Right renal cortex interstitium (tissue), 3 donors: ENCODE measurements at places on chromosomes 4 and X. TPM values are rescaled to one million over a fixed set of nuclear protein-coding genes. Genes with fewer than 3 reads are reported as not detected.

The PAGE2 gene
- polyA plus RNA-seq: not detected

The HMGN5 gene
- 57.8 TPM for polyA plus RNA-seq

The PCSK1N gene
- polyA plus RNA-seq: 6.8 TPM

The SPANXB1 gene
- polyA plus RNA-seq: not detected

The GRXCR1 gene
- polyA plus RNA-seq: not detected

The HHIP gene
- polyA plus RNA-seq: 1.9 TPM

The PDLIM3 gene
- 2.2 TPM for polyA plus RNA-seq

The SLC34A2 gene
- 30.7 TPM for polyA plus RNA-seq

The UGT2B17 gene
- polyA plus RNA-seq: not detected

The C4orf54 gene
- polyA plus RNA-seq: 1.3 TPM

The TMEM154 gene
- 0.72 TPM for polyA plus RNA-seq

The IL1RAPL1 gene
- polyA plus RNA-seq: 3.6 TPM

The PSAPL1 gene
- polyA plus RNA-seq: not detected

The ZNF630 gene
- 3.7 TPM for polyA plus RNA-seq

The SRPX2 gene
- 9.9 TPM for polyA plus RNA-seq

DNA sequence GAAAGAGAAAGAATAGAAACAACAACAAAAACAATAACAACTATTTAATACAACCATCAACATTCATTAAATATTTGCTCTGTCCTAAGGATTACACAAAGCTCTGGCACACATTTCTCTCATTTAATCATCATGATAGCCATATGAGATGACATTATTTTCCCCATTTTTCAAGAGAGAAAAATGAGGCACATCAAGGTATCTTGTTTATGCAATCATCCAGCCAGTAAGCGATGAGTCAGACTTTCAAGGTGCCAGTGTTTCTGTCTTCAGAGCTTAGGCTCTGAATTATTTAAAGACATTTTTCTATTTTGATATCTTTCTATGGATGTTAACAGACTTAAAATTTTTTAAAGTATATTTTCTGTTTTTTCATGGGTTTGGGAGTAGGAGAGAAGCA lies 541.8 kb upstream of the SMIM31 start:
- no peak for DNase-seq

- DNase-seq: no peak
Observed at GRCh38 chr4:84495118-84495793, 3.8 kb downstream of the NKX6-1 start.

- no peak for DNase-seq
Observed at GRCh38 chr4:156764145-156764544, 207.5 kb downstream of the PDGFC start.

DNA sequence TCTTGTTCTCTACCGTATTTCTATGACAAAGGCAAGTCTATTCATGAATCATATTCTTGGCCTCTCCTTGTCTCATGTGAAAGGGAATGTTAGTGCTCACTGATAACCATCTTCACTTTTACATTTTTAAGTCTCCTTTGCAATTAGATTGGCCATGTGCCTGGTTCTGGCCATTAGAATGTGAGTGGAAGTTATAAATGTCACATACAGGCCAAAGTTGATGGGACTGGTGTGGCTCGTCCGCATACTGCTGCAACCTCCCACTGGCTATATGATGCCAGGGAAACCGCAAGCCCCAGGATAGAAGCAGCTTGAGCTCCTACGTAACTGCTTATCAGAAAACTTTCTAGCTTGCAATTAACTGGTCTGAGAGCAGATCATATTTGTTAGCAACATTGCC lies 86.1 kb downstream of the MAGEC1 start:
- DNase-seq: no peak

- no peak for DNase-seq
Observed at GRCh38 chr4:128427832-128428366, 140.3 kb upstream of the PGRMC2 start.

GRCh38 chrX:147978931-147979330 lies 2.2 kb upstream of the FMR1NB start:
- DNase-seq: no peak

DNA sequence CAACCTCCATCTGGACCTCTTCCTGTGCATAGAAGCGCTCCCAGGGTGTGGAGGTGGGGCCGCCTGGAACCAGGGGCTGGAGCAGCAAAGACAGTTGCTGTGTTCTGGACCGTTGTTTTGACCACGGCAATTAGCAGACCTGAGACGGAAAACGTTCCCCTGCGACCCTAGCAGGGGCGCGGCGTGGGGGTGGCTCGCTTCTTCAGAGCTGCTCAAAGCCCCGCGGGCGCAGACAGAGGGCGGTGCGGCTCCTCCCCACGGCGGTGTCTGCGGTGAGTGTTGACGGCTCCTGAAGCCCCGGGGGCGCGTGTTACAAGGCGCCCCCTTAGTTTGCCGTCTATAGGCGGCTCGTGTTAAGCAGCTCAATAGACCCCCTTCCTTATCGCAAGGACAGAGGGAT lies 79.2 kb downstream of the TRIML1 start:
- no peak for DNase-seq

DNA sequence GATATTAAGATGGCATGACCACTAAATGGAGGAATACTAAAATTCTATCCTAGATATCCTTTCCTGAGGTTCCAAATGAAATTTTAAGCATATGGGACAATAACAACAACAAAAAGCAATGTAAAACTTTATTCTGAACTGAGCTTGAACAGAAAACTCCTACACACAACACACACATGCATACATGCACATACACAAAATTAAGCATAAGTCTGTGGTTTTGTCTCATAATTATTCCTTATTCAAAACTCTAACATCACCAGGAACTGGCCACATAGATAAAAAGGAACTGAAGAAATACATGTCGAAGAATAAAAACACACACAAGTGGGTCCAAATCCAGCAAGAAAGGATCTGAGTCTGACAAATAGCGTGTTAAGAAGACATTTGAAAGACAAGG lies 168.0 kb downstream of the COX18 start:
- no peak for DNase-seq

DNA sequence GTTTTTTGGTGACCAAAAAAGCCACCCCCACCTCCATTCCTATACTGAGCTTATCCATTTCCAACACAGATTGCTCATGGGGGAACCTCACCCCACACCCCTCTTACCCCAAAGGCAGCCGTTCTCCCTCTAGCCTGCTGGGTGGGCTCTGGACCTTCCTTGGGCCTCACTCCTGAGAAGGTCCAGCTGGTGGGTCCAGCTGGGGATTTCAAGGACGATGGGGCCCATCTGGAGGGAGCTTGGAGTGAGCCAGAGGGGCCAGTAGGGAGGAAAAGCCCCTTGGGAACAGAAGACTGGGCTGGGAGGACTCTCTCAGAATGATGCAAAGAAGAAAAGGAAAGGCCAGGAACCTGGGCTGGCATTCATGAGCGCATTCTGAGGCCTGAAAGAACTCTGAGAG lies 42.0 kb upstream of the PJA1 start:
- no peak for DNase-seq

GRCh38 chr4:66052426-66052825 lies 382.1 kb upstream of the EPHA5 start:
- DNase-seq: no peak

DNA sequence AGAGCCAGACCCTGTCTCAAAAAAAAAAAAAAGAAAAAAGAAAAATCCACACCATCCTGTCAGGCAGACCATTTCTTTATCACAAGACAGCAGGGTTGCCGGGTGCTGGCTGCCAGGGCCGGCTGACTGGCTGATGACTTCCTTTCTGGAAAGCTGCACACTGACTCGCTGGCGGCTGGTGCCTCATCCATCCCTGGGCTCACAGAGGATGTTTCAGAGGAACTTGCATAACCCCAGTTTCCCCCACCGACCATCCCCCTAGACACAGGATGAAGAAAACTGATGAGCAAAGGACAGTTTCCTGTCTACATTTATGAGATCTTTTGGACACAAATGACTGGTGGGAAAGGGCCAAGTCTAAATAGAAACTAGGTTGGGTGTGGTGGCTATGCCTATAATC lies 14.1 kb downstream of the HPSE start:
- DNase-seq: no peak

GRCh38 chr4:8267077-8267476 lies 2.5 kb upstream of the HTRA3 start:
- no peak for DNase-seq

GRCh38 chr4:186886759-186887158 lies 163.1 kb upstream of the FAT1 start:
- DNase-seq: no peak

- no peak for DNase-seq
Observed at GRCh38 chr4:81343536-81343935, 128.2 kb downstream of the RASGEF1B start.

DNA sequence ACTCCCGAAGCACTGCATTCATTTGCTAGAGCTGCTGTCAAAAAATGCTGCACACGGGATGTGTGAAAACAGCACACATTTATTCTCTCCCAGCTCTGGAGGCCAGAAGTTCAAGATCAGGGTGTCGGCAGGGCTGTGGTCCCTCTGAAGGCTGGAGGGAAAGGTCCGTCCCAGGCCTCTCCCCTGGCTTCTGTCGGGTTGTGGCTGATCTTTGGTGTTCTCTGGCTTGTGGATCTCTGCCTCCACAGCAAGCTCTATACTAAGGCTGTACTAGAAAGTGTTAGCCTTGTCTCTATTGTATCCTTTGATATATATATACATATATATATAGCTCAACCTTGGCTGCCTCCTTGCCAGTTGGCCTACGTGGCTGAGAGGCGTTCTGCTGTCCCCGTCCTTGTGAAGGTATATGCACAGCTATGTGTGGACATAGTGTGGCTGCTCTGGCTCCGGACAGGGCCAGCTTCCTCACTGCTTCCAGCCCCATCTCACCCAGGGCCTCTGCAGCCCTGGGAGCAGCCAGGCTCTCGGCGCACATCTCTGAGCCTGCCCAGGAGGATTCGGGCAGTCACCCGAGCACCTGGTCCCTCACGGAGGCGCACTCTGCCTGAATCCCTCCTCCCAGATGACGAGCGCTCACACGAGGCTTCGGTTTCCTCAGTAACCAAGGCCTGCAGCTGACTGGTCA lies 15.0 kb upstream of the DUSP9 start:
- DNase-seq: no peak

DNA sequence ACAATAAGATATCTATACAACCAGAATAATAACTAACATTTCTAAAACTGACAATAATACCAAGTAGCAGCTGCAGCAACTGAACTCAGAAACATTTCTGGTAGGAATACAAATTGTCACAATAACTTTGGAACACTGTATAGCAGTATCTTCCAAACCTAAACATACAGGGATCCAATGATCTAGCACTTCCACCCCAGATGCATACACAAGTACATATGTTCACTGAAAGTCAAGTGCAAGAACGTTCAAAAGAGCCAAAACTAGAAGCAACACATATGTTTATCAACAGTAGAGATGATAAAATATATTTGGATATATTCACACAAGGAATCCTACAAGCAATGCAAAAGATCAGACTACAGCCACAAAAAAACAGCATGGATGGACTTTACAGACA lies 46.2 kb downstream of the MAPK10 start:
- DNase-seq: no peak

DNA sequence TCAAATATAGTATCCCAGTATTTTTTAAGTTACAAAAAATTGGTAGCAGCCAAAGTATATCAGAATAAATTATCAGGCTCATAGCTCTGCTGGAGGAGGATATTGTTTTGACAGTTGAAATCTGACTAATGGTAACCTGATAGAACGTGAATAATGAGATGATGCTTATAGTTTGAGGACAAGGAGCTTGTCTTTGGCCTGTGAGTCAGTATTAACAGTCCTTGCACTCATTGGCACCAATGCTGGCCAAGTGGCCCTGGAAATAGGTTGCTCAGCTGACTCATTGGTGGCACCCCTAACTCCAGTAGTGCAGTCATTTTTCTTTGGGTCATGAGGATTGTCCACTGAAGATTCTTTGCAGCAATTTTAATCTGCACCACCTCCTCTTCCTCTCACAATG lies 203.3 kb upstream of the JADE1 start:
- no peak for DNase-seq

DNA sequence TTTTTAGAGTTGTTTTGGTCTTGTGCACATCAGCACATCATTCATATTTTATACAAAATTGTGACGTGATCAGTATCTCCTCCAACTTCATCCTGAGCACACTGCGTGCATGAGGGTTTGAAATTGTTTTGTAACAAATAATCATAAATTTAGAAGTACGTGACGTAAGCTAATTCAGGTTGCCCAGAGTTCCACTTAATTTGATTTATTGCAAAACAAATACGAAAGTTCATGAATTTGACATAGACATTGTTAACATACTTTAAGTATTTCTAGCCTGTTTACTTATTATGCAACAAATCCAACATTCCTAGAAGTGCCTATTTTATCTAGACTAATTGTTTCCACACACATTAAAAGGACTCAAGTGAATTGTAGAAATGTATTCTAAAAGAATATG lies 48.3 kb downstream of the MAP7D3 start:
- no peak for DNase-seq

GRCh38 chrX:97026406-97026805 lies 142.7 kb downstream of the RPA4 start:
- DNase-seq: no peak

DNA sequence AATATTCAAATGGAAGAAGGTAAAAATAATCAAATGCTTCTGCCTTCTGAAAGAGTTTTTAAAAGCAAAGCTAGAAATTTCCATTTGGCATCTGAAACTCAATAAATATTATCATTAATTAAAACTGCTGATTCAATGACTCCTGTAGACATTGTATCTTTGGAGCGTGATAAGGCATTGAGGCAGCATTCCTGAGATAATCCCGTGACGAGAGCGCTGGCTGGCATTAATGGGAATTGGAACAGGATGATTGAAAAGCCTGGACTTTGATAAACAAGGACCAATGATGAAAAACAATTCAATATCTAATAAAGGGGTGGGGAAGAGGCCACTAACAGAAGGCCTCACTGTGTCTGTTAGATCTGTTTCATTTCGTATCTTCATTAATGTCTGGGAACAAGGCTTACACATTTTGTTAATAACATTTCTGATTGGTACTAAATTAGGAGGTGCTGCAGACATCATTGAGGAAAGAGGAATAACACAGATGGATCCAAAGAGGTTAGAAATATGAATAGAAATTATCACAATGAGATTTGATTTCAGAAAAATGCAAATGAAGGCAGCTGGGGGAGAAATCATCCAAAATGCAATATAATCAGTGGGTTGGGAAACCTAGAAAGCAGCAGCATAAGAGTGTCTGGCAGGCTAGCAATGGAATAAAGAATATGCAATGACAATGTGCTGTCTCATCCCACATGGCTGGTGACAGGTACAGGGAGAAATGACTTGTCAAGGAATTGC lies 102.3 kb downstream of the SCD5 start:
- no peak for DNase-seq

DNA sequence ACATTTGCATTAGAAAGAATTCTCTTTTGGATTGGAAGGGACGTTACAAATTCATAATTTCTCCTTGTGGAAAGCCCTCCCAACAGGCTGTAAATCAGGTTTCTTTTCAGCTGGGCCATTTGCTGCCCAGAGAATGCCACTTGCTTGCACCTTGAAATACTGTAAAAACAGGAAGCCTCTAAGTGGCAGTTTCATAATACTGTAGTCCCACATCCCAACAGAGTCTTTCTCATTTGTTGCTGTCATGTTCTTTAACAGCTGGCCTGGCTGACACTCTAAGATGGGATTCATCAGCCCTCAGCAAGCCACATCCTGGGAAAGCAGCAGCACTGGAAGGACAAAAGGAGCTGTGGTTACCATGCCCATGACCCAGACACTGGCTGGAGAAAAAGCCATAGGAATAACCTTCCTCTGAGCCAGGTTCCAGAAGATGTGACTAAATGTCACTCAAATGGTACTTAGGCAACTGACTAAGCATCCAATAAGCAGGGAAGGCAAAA lies 221.9 kb upstream of the MBNL3 start:
- no peak for DNase-seq
